Ureter (tissue), 1 donor: ENCODE measurements at places on chromosomes 2 and 18.

DNA sequence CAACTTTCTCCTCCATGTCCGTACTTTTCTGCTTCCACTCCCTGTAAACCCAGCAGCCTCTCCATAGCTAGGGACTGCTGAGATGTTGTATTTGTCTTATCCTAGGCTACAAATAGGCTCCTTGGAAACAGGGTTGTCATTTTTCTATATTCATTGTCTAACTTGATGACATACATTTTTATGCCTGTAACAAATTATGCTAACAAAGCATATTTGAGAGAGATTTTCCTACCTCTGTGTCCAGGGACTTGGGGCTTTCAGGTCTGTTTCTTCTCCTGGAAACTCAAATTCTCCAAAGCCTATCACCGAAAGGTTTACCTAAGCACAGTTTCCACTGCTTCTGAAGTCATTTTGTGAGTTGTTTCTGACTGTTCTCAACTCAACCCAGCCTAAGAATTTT is 102.7 kb downstream of the UBE2E3 start:
- no peak for DNase-seq

- no peak for DNase-seq
Observed at GRCh38 chr2:99863236-99863902, 279.0 kb downstream of the AFF3 start.

- no peak for DNase-seq
Observed at GRCh38 chr2:23499439-23499838, 114.5 kb downstream of the KLHL29 start.

DNA sequence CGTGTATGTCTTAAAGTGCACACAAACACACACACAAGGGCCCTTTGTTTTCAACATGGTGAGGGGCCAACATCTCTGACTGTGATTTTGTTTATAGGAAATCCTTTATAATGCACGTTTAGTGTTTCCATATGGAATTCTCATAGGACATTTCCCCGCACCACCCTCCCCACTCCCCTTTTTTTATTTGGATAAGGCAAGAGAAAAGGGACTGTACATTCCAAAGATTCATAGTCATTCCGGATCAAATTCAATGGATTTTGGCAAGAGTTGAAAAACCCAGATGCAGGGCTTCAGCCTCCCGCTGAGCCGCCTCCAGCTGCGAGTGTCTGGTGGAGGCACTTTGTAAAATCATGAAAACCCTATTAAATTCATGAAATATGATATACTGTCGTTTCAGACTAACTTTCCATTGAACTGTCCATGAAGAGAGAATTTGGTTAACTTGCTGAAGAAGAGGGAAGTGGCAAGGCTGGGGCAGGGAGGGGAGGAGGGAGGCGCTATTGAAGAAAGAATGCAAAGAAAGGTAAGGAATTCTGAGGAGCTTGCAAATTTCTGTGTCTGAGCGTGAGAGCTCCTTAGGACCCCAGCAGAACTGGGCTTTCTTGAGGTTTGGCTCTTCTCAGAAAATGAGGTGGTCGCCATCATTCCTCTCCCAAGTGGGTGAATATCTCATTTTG is 25.8 kb upstream of the SLC14A2 start:
- DNase-seq, result no peak
